Myometrial cell (primary cell): ENCODE measurements at places on chromosomes 4 and X. TPM values are rescaled to one million over a fixed set of nuclear protein-coding genes. Genes with fewer than 3 reads are reported as not detected.

The THAP6 gene
- total RNA-seq, result 4.9 and 9.6 TPM in 2 replicates

The COX18 gene
- total RNA-seq, result 29.4 and 47.7 TPM in 2 replicates

The AR gene
- total RNA-seq, result 3.4 and 3.7 TPM in 2 replicates

The AFAP1 gene
- total RNA-seq, result 53.3 and 53.7 TPM in 2 replicates

The CENPE gene
- 12.6 and 14.4 TPM in 2 replicates for total RNA-seq

The SMR3B gene
- not detected in 2 replicates for total RNA-seq

The ALB gene
- total RNA-seq, result not detected in 2 replicates

The TCEAL2 gene
- not detected in 2 replicates for total RNA-seq

The STAG2 gene
- 28.8 and 40.8 TPM in 2 replicates for total RNA-seq

The TMEM47 gene
- 18.3 and 20.2 TPM in 2 replicates for total RNA-seq

The SUPT20HL2 gene
- not detected in 2 replicates for total RNA-seq

The P2RY8 gene
- total RNA-seq, result not detected in 2 replicates

The DIPK2B gene
- total RNA-seq, result not detected in 2 replicates

The DNAAF6 gene
- not detected in 2 replicates for total RNA-seq

The NR3C2 gene
- under 0.01 and 0.18 TPM in 2 replicates for total RNA-seq

The FRYL gene
- total RNA-seq, result 12.4 and 49.1 TPM in 2 replicates

The FAM50A gene
- 56.9 and 62.8 TPM in 2 replicates for total RNA-seq

The MAGEB2 gene
- total RNA-seq, result not detected in 2 replicates

The UBQLN2 gene
- 15.6 and 16.4 TPM in 2 replicates for total RNA-seq
